OCI-LY7 (cell line): ENCODE measurements at places on chromosomes 2 and 18.

DNA sequence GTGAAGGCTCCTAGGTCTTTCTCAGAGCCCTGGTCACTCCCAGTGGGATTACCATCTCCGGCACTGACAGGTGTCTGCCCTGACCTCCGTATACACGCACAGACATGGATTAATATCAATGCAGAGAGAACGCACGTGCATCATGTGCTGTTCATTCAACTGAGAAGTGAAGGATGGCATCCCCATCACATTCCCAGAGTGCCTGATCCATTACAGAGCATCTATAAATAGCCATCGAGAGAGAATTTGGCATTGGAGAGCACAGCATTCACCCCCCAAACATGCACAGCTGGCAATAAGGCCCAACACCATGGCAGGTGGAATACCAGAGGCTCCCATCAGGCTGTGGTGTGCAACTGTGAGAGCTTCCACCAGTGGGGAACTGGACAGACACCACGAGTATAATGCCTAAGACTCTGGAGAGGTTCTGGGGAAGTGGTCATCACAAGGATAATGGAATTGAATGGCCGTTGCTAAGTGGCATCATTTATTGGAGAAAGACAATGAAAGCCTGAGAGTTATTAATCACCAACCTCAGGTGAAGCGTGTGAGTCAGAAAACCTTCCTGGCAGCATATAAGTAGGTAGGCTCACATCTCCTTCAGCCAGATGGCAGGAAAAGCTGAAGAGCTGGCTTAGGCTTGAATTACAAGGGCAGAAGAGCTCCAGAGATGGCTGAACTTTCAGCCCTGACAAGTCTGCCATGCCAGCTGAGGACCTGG lies 244.5 kb upstream of the ID2 start:
- no peak for DNase-seq

DNA sequence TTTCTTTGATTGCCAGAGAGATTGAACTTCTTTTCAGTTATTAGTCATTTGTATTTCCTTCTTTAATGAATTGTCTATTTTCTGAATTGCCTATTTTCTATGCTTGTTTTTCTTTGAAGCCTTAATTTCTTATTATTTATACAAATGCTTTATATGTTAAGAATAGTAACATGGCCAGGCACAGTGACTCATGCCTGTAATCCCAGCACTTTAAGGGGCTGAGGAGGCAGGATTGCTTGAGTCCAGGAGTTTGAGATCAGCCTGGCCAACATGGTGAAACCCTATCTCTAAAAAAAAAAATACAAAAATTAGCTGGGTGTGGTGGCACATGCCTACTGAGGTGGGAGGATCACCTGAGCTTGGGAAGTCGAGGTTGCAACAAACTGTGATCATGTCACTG lies 4.7 kb upstream of the RAB11FIP5 start:
- DNase-seq, result no peak

GRCh38 chr2:233133239-233133638 lies 73.1 kb downstream of the INPP5D start:
- DNase-seq, result no peak

- no peak for DNase-seq
These were observed 37.3 kb upstream of the ZNF512 start for GRCh38 chr2:27545348-27546141.

DNA sequence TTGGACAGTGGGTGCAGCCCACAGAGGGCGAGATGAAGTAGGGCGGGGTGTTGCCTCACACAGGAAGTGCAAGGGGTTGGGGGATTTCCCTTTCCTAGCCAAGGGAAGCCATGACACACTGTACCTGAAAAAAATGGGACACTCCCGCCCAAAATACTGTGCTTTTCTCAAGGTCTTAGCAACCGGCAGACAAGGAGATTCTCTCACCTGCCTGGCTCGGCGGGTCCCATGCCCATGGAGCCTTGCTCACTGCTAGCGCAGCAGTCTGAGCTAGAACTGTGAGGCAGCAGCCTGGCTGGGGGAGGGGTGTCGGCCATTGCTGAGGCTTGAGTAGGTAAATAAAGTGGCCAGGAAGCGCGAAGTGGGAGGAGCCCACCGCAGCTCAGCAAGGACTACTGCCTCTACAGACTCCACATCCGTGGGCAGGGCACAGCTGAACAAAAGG lies 244.7 kb downstream of the NBAS start:
- DNase-seq, result no peak

DNA sequence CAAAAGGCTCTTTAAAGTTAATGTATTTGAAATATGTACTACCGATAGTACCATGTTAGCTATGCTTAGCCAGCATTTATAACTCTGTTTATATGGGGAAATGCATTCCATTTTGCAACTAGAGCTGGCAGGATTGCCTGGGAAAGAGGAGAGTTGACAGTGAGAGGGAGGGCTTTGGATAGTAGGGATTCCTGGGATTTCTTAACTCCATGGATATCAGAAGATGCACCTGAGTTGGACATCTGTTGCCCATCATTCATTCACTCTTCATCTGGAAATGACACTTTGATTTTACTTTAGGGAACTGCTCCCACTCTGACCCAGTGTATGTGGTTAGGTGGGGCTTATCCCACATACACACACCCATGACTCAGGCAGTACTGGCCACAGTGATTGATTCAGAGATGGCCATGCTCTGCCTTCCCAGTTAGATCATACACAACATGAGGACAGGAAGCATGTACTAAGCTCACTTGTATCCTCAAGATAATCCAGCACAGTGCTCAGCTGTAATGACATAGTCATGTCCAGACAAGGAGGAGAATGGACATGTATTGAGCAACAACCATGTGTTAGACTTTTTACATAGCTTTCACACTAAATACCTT lies 248.8 kb downstream of the MREG start:
- DNase-seq, result no peak

GRCh38 chr2:49553658-49554057 lies 399.3 kb upstream of the FSHR start:
- no peak for DNase-seq

DNA sequence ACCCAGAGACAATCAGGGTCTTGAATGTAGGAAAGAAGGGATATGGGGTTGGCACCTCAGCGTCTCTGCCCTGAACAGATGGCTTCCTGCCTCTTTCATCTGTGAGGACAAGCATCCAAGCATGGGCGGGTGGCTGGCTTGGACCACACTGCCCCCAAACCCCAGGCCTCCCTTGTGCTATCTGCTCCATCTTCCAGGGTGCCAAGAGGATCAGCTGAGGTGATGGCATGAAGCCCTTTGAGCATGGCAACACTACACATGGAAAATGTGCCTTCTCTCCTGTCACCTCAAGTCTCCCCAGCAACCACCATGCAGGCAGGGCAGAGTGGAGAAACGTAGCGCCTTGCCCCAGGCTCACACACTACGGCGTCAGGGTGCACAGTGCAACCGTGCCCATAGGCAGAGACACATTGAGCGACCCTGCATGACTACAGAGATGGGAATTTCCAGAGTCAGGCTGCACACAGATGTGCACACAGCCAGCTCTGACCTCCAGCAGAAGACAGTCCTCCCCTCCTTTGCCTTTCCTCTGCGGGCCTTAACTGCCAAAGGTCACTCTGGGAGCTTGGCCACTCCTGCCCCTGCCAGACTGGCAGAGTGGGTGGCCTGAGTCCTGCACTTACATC lies 1.5 kb downstream of the KCNIP3 start:
- DNase-seq, result no peak

- no peak for DNase-seq
These were observed 29.6 kb downstream of the ARL4C start for GRCh38 chr2:234467289-234467688.

DNA sequence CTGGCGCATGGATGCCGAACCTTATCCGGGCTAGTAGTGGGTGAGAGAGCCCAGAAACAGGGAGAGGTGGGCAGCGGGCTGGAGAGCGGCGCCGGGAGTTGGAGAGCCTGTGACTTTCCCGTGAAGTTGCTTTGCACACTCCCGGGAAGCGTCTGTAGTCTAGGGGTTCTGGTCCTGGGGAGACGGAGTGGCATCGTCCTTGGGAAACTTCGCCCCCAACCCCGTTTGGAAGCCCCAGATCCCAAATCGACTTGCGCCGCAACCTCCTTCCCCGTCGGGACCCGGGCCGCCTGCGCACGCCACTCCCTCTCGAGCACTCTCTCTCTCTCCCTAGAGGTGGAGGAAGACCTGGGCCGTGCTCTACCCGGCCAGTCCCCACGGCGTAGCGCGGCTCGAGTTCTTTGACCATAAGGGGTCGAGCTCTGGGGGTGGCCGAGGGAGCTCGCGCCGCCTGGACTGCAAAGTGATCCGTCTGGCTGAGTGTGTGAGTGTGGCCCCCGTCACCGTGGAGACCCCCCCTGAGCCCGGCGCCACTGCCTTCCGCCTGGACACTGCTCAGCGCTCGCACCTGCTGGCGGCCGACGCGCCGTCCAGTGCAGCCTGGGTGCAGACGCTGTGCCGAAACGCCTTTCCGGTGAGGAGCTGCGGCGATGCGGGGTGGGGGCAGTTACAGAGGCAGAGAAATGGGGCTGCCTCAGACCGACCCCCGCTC lies 456 bp downstream of the DOK1 start:
- peak; percentile 55 for DNase-seq

GRCh38 chr2:177036747-177037146 lies 175.8 kb upstream of the HNRNPA3 start:
- DNase-seq, result no peak

DNA sequence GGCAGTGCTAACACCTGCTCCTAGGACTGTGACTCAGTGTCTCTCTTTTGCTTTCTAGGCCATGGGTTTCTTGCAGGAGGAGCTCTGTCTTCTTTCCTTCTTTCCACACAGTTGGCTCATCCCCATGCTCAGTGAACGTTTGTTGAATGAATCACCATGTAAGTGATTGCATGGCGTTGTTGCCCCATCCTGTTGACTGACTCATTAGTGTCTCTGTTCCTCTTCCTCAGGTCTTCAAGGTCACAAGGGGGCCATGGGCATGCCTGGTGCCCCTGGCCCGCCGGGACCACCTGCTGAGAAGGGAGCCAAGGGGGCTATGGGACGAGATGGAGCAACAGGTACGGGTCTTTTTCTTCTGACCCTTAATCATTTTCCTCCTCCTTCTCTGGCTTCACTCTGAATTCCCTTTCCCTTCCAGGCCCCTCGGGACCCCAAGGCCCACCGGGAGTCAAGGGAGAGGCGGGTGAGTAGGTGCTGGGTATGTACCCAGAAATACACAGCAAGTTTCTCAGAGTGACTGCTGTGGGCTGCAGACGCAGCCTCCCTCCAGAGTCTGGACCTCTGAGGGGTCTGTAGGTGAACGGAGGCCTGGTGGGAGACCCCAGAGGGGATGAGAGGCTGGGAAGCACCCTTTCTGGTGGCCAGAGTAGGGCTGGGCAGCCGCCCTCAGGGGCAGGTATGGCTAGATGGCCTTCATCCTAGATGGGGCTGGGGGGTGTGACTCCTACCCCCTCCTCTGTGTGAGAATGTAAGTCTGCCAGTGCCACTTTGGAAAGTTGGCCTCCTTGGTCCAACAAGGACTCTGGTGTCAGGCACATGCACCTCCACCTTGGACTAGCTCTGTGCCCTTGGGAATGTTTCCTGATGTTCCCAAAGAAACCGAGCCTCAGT lies 32.4 kb downstream of the MARCO start:
- no peak for DNase-seq

DNA sequence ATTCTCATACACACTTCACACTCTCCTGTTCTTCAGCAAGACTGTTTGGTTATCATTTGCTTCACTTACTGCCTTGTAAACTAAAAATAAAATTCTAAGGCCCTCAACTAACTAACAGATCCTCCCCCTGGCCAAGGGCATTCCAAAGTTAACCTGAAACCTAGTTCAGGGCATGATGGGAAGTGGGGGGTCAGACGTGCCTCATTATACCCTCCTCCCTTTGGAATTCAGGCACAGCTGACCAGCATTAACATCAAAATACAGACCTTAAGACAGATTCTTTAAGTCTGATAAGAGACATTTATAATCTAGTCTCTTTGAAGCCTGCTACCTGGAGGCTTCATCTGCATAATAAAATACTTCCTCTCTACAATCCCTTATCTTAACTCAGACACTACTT lies 221.0 kb downstream of the NOL4 start:
- DNase-seq, result no peak

DNA sequence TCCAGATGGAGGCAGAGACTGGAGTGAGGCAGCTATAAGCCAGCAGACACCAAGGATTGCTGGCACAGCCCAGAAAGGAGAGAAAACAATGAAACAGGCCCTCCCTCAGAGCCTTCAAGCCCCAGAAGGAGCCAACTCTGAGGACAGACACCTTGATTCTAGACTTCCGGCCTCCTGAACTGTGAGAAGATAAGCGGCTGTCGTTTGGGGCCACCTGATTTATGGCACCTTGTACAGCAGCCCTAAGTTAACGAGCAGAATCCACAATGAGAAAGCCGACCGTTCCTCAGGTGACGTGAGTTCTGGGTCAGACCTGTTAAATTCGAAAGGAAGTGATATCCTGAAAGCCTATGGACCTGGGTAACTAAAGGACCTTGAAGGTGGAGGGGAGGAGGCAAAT lies 7.3 kb upstream of the CNDP2 start:
- DNase-seq, result no peak

GRCh38 chr2:211367711-211368110 lies 811.3 kb downstream of the CPS1 start:
- peak; percentile 19 for DNase-seq

DNA sequence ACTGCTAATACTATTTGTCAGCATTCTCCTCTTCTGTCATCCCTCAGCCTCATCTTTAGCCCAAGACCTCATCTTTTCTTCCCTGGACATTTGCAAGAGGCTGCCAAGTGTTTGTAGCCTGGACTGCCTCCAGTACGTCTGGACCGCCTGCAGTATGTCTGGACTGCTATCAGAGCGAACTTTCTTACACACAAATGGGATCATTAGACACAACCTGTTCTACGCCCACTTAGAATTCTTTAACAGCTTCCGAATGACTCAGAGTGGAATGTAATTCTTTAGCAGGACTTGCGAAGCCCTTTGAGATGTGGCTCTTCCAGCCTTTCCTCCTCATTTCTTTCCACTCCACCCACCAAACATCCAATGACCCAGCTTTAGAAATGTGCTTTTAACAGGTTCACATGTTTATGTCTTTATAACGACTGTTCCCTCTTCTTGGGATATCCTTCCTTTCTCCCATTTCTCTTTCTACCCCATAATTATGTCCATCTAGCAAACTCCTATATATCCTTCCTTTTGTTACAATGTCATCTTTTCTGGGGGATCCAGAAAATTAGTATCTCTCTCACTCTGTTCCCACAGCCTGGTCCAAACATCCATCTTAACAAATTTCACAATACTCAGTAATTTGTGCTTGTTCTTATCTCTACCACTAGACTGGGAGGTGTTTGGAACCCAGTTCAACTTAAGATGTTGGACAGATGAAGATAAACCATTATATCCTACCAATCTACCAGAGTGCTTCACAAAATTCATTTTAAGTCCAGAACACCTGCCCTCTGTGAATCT lies 171.3 kb upstream of the PGAP1 start:
- DNase-seq, result no peak

DNA sequence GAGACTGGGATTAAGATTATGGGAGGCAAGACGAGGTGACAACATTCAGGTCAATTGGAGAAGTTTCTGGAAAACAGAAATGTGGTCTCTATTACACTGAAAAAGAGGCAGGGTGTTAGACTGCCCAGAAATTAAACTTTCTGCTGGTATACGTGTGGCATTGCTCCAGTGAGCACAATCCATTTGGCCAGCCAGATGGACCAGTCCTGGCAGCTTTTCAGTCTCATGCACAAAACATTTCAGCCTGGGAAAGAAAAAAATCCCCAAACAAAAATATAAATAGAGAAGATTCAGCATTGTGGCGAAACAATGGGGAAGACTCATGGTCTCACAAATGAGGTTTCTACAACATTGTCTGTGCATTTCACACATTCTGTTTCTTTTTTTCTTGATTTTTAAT lies 113.9 kb downstream of the HNMT start:
- DNase-seq, result no peak
